ENCODE measurements at places on chromosomes 2 and 18.
A peak's percentile ranks its signal among the peaks of the same experiment; 100 is the strongest.

DNA sequence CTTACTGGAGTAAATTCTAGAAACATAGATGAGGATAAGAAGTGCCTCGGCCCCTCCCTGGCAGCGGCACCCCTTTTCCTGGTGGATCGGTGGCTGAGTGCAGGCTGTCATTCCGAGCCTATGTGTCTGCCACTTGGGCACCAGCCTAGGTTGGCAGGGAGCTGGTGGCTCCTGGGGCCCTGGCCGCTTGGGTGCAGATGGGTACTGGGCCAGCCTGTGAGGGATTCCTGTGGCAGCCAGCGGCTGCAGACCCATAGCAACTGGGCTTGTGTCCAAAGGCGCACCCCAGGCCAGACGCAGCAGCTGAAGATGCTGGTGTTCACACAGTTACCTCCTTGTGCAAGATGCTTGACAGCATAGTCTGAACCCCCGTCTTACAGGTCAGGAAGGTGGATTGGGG is 2.8 kb downstream of the SNORC start:
- no peak for DNase-seq

DNA sequence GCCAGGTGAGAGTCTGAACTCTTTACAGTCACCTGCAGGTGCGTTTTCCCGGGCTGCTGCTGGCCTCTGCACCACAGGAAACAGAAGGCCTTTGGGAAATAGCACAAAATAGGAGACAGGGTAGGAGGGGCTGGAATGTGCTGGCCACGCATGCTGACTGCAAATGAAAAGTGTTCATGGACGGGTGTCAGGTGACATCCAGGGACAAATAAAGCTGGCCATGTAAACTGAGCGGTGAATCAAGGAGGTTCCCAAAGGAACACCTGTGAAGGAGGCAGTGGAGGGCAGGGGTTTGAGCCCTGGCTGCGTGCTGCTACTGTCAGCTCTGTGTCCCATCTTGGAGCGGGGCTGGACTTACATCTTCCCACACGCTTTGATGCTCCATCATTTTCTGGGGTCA is 42.4 kb upstream of the GBX2 start:
- DNase-seq = no peak

DNA sequence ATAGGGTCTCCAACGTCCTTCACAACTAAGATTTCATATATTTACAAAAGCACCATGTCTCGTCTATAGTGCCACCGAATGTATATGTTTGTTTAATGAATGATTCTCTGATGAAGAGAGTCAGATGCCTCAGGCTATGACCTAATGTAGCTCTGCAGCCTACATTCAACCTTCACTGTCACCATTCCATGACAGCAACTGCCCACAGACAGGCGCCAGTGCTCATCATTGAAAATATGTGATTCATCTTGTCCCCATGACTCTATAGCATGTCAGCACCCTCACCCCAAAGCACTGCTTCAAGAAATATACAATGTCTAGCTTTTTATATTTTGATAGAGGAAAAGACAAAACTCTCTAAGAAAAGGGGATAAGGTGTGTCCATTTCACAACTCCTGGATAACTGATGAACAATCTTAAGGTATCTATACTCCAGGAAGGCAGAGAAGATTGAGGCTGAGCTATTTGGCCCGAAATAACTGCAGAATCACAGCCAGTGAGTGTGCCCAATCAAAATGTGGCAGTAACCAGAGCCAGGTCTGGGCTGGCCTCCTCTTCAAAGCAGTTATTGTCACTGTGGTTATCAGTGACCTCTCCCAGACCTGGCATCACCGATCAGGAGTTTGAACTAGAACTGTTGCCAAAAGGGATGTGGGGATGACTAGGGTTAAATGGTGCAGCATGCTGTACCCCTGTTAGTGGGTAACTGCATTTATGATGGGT is 246.6 kb downstream of the SETBP1 start:
- no peak for DNase-seq

- no peak for DNase-seq
These were observed 63.6 kb downstream of the VSNL1 start for GRCh38 chr2:17604050-17604449.

- DNase-seq = no peak
These were observed 23.6 kb downstream of the QPCT start for GRCh38 chr2:37367984-37368383.

GRCh38 chr2:42809131-42809818 is 16.9 kb upstream of the HAAO start:
- DNase-seq = no peak

- DNase-seq = no peak
These were observed 135.1 kb downstream of the GFPT1 start for GRCh38 chr2:69251943-69252342.

- no peak for DNase-seq
These were observed 47.7 kb downstream of the GLI2 start for GRCh38 chr2:120783371-120783791.

DNA sequence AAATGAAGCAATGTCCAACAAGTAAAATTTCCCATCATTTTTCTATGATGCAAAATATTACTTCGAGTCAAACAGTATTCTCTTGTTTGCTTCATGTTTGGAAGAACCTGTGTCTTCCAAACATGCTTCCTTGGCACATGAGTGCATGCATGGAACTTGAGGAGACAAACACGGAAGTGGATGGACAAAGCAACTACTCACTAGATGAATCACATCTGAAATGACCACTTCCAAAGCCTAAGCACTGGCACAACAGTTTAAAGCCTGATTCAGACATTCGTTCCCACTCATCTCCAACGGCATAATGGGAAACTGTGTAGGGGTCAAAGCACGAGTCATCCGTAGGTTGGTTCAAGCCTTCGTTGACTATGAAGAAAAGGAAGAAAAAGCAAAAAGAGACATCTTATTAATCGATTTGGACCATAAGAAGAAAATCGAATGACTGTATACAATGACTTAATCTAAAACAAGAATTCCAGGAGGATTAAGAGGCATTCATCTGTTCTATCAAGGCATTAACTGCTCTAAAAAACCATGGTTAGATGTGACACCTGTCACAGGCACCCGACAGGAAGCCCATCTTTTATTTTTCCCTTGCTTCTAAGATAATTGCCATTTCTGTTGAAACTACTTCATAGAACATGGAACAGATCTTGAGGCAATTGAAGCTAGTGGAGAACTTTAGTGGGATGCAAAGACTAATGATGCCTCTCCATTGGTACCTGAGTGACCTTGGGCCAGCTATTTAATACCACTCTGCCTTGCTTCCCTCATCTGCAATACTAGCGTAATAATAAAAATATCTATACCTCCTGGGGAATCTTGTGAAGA is 56.0 kb downstream of the ATIC start:
- no peak for DNase-seq

GRCh38 chr2:37632310-37632709 is 39.1 kb downstream of the CDC42EP3 start:
- no peak for DNase-seq

- DNase-seq = no peak
These were observed 287.0 kb upstream of the CCDC68 start for GRCh38 chr18:55246278-55246677.

DNA sequence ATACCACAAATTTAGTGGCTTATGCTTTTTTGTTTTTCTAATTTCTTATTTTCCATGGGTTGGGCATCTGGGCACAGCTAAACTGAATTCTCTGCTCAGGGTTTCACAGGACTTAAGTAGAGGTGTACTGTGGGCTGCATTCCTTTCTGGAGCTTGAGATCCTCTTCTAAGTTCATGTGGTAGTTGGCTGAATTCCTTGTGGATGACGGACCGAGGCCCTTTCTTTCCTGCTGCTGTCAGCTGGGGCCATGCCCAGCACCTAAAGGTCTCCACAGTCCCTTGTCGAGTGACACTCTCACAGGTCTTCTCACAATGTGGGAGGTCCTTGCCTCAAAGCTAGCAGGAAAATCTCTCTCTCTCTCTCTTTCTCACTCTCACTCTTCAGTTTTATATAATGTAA is 433.5 kb upstream of the LRATD1 start:
- no peak for DNase-seq

- no peak for DNase-seq
These were observed 143.9 kb downstream of the PXDN start for GRCh38 chr2:1600191-1601066.

DNA sequence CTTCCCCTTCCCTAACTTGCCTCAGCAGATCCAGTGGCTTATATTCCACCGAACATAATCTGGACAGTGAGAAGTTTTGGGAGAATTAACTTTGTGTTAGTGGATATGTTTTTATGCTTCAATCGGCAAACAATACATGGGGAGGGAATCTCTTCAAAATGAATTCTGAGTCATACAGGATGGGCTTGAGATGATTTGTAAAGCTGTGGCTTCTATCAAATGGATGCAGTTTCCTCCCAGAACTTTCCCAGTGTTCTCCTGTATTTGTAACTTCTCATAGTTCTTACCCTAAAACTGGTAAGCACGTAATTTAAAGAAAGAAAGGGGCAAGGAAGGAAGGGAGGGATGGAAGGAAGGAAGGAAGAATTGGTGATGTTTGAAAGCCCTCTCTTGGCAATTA is 36.8 kb downstream of the PDCL3 start:
- DNase-seq = no peak

GRCh38 chr18:50465211-50466153 is 90.6 kb downstream of the SKA1 start:
- no peak for DNase-seq

DNA sequence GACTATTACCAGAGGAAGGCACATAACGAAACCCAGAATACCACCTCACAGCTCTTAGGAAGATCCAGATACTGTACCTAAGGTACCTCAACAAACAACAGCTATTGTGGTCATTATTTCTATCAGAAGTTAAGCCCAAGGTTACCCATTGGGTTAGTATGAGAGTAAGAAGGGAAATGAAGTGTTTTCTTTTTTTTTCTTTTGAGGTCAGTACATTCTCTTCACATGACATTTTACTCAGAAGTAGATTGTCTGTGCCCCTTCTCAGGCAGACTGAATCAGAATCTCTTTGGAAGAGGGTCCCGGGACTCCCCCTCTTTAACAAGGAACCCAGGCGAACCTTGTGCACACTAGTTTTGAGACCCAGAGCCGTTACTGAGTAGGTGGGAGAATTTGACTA is 233.7 kb upstream of the CXCR4 start:
- no peak for DNase-seq

DNA sequence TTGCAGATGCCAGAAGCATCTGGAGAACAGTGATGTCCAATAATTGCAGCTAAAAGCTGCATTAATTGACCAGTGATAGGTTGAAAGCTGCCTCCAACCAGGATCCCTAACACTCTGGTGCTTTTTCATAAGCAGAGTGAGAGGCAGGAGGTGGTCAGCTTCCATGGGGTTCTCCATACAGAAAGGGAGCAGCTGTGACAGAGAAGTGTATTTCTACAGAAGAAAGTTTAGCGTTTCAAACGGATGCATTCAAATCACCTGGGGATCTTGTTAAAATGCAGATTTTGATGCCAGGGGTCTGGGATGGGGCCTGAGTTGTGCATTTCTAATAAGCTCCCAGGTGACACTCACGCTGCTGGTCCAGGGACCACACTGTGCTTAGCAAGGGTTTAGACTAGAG is 216.5 kb upstream of the NRP2 start:
- DNase-seq = no peak

GRCh38 chr2:77086478-77086877 is 435.7 kb downstream of the LRRTM4 start:
- no peak for DNase-seq

DNA sequence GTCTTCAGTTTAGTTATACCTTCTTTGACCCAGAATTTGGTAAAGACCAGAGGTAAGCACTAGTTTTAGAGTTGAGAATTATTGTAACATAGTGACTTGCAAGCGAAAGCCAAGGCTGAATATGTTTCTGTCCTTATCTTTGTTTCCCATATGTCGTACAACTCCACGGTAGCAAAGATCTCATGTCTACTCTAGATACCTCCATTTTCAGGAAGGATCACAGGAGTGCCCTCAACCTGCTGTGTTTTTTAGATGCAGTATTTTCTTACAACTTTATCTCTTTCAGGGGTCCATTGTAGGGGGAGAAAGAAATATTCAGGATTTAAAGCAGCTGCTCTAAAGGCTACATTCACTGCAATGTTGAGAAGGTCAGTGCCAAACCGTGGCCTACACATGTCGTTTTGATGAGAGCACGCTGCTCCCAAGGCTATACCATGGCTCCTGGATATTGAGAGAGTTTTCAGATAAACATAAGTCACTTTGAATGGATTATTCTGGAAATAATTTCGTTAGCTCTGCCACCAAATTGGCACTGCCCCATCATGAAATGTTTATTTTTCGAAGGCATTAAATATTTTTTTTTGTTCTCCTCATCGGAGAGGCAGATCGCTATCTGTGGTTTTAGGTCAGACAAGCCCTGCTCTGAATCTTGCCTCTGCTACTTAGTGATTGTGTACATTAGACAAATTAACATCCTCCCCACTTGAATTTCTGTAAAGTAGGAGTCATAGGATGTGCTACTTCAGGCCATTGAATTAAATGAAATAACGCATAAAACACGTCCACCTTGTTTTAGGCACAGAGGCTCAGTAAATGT is 2.1 kb downstream of the RHBDD1 start:
- DNase-seq = no peak

DNA sequence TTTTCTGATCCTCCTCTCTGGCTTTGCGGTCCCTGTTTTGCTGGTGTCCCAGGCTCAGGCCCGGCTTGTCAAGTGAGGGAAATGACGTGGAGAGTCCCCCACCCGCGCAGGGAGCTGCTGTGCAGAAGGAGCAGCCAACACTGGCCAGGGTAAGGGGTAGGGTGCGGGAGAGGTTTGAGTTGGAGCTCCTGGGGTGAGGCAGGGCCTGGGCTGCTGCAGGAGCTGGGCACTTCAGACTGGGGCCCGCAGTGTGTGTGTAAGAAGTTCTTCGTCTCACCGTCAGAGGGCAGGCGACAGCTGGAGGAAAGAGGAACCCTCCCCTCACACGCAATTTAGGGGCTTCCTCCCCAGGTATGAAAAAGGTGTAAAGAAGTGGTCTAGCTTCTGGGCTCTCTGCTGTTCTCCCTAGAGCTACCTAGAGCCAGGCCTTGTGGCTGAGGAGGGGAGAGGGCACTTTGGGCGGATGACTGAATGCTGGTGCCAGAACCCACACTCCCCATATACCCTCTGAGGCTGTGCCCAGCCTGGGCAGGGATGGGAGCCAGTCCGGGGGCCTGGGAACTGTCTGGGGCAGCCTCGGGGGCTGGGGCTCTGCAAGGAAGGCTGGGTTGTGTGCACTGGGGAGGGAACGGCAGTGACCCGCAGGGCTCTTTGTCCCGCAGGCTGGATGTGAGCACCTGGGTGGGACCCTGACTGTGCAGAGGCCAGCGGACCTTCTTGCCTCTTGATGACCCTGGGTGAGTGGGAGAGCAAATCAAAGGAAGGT is 11.8 kb downstream of the CELF4 start:
- no peak for DNase-seq

GRCh38 chr18:31943878-31944816 is 1.2 kb upstream of the TRAPPC8 start:
- DNase-seq = no peak

DNA sequence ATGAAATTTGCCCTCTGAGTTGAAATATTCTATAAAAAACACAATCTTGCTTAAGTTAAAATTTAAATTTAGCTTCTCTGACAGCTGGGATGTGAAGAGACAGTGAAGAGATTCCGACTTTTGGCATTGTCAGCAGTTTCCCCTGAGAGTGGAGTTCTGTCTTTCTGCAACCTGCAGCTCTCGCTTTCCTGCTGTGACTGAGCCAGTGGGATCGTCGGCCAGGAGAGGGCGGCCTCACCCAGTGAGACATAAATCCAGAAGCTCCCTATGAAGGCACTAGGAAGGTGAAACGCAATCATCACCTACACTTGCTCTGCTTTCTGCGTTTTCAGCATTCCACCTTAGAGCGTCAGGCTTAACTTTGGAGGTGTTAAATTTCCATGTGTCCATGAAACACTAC is 75.4 kb upstream of the HNMT start:
- peak; percentile 40 for DNase-seq

- DNase-seq = no peak
These were observed 21.6 kb downstream of the TSN start for GRCh38 chr2:121776885-121777698.
